ENCODE measurements at places on chromosomes 16 and 17.
A peak's percentile ranks its signal among the peaks of the same experiment; 100 is the strongest.

- DNase-seq, result no peak
Observed at GRCh38 chr17:19646788-19647696, 1.5 kb upstream of the ALDH3A2 start.

GRCh38 chr17:3773511-3773910 is 27.5 kb downstream of the ITGAE start:
- no peak for DNase-seq

GRCh38 chr16:11756248-11756647 is 13.6 kb upstream of the TXNDC11 start:
- DNase-seq, result no peak

DNA sequence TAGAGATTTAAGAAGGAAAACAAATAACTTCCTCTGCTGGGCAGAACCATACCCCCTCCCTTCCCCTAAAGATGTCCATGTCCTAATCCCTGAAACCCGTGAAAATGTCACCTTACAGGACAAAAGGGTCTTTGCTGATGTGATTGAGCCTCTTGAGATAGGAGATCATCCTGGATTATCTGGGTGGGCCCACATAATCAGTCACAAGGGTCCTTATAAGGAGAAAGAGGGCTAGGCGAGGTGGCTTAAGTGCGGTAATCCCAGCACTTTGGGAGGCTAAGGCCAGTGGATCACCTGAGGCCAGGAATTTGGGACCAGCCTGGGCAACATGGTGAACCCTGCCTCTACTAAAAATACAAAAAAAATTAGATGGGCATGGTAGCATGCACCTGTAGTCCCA is 12.0 kb upstream of the SLC39A11 start:
- DNase-seq, result no peak

- DNase-seq, result no peak
Observed at GRCh38 chr17:4100883-4101756, 41.7 kb downstream of the ZZEF1 start.

DNA sequence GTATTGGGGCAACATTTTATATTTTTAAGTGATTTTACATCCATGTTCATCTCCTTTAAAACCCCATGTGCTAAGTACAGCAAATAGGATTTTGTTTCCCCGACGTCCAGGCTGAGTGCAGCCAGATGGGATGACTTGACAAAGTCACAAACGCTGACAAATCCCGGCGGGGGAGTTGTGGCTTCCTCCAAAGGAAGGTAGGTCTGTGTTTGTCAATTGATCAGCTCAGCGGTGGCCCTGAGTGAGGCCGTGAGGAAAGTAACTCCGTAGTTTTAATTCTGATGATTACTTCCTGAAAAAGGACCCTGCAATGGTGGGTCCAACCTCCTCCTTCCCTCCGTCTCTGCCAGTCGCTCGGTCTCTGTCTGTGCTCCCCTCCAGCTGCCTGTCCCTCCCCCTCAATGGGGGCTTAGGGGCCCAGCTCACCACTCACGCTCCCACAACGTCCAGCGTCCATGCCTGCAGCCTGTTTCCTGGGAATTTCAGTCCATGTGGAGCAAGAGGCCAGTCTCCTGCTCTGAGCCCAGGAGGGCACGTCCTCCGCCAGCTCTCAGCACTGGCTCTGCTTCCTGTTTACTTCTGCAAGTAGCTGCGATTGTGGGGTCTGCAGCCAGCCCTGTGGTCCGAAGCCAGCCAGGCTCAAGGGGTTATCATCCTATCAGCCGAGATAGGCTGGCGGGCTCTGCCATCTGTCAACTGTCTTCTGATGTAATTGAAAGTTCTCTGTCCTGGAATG is 209.4 kb upstream of the FOXF1 start:
- no peak for DNase-seq

- DNase-seq, result no peak
Observed at GRCh38 chr17:76917829-76918228, 49.6 kb downstream of the MGAT5B start.

DNA sequence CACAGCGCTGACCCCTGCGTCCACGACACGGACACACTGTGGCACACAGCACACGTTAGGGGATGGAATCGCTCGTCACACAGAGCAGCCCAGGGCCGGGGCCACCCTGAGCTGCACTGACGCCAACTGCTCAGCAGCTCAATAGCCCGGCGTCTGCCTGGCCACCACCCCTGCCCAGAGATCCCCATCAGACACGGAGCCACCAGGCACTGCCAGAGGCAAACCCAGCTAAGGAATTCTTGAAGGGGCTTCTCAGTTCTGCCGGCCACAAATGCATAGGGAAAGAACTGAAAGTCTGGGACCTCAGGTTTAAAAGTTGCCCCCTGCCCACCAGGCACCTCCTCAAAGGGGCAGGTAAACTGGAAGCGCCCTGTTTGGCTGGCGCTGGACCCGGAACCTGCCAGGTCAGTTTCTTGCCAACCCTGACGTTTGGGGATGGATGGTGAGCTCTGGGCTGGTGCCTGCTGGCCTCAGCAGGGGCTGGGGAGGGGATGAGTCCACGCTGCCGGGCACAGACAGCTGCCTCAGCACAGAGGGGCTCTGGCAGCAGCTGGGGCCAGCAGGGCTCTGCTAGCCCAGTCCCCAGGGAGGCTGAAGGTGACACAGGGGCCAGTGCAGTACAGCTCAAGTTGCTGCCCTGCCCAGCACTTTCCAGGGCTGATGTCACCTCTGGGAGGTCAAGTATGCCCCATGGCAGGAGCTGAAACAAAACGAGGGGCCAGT is 33.2 kb downstream of the TIMM22 start:
- no peak for DNase-seq

DNA sequence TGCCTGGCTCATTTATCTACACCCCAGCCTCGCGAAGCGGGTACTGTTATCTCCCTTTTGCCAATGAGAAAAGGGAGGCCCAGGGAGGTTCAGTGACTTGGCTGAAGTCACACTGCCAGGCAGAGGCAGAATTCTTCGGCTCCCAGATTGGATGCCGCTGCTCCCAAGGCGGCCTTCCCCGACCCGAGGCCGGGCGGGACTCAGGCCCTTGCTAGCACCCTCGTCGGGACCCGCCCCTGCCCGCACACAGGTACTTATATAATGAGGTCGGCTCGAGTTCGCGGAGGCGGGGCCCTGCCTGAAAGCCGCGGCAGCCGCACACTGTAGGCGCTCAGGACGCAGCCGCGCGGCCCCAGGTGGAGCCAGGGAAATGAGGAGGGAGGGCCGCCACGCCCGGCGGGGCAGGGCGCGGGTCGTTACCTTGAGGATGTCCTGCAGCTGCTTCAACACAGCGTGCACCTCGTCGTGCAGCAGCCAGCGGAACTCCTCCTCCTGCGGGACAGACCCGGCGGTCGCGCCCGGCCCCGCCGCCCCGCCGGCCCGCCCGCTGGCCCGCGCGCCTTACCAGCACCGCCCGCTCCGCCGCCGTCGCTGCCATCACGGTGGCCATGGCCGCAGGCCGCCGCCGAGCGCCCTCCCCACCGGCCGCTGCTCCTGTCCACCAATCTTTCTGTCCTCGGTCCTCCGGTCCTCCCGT is at the start of gene ROGDI:
ROGDI (minus strand) TSS at position 672 of the 697 bp plus-strand sequence; CDS start at position 610, 62 bp downstream.
- DNase-seq, result no peak

GRCh38 chr17:17493249-17493985 is 2.8 kb downstream of the RASD1 start:
- DNase-seq, result peak; percentile 17

DNA sequence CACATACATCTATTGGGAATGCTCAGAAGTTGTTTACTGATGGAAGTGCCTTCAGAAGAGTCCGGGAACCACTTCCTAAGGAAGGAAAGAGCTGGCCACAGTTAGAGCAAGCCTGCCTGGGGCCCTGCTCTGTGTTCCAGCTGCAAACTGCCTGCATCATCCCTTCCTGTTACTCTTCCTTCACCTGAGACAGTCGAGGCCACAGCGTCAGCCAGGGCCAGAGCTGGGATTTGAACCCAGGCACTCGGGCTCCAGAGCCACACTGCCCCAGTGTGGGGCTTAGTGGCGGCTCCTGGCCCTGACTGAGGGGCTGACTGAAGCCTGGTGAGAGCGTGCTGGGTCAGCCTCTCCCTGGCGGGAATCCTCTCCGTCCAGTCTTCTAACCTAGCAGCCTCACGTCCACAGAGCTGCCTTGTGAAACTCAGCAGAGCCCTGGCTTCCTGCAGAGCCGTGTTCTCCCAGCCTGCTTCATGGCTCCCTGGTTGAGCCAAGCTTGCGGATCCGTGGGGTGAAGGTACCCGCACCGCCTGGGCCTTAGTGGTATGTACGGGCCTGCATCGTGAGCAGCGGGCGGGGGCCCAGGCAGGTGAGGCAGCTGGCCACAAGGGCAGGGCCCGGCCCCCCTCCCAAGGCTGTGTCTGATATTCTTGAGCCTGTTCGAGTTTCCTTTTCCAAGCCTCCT is 4.6 kb upstream of the C17orf99 start:
- DNase-seq, result no peak

DNA sequence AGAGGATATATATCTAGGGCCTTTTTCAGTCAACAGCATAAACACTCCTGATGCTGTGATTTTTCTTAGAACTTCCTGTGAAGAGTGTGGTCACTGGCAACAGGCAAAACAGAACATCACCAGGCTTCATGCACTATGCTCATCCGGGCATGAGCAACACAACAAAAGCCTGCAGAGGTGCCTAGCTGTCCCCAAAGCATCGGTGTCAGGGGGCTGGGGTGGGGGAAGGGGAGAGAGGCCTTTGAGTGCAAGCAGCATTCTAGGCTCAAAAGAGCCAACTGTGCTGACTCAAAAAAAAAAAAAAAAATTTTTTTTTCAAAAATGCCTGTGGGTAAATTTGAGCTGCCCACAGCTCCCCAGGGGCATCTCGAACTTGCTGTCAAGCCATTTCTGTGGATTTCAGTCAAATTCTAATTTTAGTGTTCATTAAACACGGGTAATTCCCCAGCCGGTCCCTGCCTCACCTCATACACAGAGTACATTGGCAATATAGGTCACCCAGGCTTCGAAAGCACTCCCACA is 194.6 kb upstream of the DYNLRB2 start:
- DNase-seq, result no peak

GRCh38 chr16:14564323-14564722 is 65.7 kb downstream of the PARN start:
- no peak for DNase-seq

DNA sequence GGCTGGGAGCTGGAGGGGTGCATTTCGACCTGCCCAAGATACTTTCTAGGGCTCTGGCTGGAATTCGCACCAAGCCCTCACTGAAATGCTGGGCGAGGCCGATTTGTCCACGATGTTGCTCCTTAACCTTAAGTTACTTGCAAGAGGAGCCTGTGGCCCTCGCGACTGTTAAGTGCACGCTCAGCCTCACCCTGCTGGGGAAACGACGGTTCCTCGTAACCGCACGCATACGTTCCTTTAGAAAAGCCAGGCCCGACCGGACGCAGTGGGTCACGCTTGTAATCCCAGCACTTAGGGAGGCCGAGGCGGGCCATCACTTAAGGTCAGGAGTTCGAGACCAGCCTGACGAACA is 607 bp upstream of the NCOR1 start:
- DNase-seq, result peak; percentile 24

DNA sequence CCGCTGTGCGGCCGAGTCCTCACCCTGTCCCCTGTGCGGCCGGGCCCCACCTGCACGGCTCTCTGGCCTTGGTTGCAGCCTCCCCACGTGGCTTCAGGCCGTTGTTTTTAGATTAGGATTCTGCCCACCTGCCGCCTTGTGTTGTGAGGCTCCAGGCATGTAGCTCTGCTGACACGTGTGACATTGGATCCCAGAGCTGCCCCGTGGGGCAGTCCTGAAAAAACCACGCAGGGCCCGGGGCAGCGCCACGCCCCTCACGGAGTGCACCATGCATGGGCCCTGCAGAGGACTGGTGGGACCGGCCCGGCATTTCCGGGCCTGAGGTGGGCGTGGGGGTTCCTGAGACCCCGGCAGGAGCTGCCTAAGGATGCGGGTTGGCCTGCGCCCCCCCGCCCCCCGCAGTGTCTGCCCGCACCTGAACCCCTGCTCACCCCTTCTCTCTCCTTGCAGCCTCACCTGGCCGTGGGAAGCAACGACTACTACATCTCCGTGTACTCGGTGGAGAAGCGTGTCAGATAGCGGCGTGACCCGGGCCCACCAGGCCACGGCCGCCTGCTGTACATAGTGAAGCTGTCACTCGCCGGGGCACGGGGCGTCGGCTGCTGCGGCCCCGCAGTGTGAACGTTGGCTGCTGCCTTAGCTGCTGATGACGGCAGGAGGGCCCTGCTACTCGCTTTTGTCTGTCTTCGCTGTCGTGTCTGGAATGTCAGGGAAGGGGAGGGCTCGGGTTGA is 27.7 kb upstream of the CHMP6 start:
- no peak for DNase-seq

DNA sequence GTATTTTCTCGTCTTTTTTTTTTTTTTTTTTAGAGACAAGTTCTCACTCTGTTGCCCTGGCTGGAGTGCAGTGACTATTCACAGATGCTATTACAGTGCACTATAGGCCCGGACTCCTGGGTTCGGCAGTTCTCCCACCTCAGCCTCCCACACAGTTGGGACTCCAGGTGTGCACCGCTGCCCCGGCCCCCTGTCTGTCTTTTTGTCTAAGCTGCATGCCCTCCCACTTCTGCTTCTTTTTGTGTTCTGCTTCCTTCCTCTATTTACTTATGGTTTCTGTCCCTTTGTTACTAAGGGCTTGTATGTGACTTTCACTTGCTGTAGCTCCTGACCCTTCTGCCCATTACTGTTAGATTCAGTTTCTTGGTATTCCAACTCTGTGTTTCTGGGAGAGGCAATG is 20.5 kb downstream of the SLC7A6 start:
- DNase-seq, result no peak

- no peak for DNase-seq
Observed at GRCh38 chr16:58265480-58266052, 29.3 kb downstream of the PRSS54 start.

GRCh38 chr16:79599837-79600637 is 500 bp downstream of the MAF start:
- DNase-seq, result peak; percentile 60

DNA sequence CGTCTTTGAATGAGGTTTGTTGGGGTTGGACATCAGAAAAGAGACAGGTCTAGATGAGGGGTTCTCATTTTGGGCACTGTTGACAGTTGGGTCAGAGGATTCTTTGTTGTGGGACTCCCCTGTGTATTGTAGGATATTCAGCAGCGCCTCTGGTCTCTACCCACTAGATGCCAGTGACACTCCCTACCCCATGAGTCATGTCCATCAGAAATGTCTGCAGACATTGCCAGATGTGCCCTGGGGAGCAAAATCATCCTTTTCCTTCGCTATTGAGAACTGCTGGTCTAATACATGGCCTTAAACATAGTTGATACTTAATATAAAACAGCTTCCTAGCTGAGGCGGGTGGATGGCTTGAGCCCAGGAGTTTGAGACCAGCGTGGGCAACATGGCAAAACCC is 3.1 kb downstream of the ABAT start:
- no peak for DNase-seq

DNA sequence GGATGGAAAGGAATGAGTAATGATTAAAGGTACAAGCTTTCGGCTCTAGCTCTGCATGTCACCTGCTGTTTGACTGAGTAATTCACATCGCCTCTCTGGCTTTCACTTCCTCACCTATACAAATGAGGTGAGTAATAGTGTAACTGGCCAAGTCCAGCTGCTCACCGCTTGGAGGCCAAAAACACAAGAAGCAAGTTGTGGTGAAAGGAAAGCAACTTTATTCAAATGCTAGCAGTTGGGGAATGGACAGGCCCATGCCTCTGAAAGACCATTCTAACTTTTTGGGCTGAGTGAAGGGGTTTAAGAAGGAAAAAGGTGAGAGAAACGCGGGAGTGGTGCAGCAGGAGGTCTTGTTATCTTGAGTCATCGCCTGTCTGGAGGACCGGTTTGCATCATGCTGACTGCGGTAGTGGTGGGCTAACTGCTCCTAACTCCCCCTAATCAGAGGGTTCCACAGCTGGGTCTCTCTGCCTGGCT is 45.7 kb upstream of the CSNK2A2 start:
- no peak for DNase-seq

- DNase-seq, result no peak
Observed at GRCh38 chr16:3475604-3476375, 19.5 kb downstream of the C16orf90 start.

- DNase-seq, result no peak
Observed at GRCh38 chr17:14089179-14089578, 19.9 kb downstream of the COX10 start.
